DMS153 (cell line): ENCODE measurements at places on chromosomes 13 and 19.

GRCh38 chr13:28282451-28282850 lies 144.1 kb downstream of the PAN3 start:
- no peak for DNase-seq

DNA sequence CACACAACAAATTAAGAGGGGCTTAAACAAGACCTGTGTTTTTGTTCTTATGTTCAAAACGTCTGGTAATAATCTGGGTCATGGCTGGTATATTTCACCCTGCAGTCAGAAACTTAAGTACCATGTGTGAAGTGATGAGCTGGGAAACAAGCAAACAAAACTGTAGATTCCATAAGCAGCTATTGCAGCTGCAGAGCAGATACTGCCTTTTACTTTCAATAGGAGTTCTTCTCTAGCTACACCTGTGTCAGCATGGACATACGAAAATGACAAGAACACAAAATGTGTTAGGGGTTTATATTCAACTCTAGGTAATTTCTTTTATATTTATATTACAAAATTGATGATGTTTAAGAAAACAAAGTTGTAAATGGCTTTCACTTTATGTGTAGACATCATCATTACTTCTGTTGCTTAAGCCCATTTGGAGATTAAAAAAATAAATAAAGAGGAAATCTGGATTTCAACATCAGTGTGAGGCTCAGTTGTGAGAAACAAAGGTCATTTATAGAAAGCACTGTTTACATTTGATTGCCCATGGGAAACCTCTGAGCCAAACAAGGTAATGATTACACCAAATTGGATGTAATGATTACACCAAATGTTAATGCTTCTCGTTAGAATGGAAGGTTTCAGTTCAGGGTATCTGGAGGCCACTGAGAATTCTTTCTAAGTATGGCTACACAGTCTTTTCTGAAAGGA lies 451.0 kb upstream of the SLC10A2 start:
- DNase-seq = no peak

DNA sequence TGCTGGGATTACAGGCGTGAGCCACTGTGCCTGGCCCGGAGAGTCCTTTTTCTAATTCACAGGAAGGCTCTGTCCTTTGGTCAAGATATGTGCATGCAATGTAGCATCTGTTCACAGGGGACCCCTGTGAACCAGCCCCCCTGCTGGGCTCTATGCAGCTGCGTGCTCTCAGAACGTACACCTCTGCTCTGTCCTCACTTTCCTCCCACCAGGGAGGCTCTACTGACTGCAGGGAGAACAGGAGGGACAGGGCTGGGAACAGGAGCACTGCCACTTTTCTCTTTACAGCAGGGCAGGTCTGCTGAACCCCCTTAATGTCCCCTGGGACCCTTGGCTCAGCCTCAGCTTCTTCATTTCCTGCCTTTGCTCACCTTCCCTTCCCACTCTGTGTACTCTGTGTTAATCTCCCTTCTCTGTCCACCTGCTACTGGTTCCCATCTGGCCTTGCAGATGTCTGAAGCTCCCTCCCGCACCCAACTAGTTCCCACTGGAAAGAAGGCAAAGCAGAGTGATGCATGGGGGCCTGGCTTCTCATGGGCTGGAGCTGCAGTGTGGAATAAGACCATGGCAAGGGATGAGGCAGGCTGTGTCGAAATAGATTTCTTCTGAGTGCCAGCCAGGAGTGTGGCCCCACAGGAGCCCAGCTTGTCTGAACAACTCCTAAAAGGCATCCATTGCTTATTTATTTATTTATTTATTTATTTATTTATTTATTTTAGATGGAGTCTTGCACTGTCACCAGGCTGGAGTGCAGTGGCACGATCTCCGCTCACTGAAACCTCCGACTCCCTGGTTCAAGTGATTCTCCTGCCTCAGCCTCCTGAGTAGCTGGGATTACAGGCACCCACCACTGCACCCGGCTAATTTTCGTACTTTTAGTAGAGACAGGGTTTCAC lies 7.2 kb downstream of the ADGRE2 start:
- no peak for DNase-seq

DNA sequence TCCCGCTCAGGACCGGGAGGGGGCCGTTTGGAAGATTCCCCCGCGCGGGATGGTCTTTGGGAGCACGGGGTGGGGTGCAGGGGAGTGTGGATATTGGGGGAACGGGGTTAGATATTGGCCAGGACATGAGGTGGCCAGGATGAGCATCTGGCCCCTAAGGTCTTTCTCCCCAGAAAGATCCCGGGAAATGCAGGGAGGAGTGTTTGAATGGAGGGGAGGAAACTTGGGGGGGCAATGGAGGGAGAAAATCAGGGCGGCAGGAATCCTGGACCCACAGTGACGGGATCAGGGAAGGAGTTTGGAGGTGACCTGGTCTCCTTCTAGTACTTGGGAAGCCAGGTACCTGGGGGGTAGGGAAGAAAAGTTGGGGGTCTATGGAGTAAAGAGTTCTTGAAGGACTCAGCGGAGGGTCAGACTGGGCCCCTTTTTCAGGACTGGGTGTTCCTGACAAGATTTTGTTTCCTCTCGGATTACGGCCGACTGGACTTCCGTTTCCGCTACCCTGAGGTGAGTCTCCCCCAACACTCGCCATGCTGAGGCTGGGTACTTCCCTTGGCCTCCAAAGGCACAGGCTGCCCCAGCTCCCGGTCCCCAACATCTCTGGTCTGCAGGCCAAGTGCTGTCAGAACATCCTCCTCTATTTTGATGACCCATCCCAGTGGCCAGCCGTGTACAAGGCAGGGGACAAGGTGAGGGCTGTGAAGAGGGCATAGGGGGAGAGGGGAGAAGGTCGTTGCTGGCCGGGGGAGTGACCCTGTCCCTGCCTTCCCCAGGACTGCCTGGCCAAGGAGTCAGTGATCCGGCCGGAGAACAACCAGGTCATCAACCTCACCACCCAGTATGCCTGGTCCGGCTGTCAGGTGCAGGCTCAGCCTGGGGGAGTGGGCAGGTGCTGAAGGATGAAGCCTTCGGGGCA lies 989 bp downstream of the TMEM145 start:
- DNase-seq = no peak

DNA sequence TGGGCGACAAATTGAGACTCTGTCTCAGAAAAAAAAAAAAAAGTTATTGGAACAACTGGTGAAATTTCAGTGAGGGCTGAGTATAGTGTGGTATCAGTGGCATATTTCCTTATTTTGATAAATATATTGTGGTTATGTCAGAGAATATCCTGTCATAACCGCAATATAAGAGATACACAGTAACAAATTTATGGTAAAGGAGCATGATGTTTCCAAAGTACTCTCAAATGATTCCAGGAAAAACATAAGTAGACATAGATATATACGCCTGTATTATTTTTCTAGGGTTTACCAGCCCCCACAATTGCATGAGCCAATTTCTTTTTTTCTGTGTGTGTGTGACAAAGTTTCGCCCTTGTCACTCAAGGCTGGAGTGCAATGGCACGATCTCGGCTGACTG lies 5.7 kb upstream of the C5AR1 start:
- DNase-seq = no peak

DNA sequence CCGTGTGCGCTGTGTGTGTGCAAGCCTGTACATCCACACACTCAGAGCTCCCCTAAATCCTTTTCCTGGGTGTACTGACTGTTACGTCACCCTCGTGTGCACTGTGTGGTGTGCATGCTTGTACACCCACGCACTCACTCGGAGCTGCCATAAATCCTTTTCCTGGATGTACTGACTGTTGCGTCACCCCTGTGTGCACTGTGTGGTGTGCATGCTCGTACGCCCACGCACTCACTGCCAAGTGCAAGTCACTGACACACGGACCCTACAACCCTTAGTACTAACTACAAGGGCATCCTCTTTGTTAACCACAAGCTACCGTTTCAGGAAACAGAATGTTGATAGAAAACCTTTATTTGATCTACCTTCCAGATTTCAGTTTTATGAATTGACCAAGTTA lies 983.4 kb downstream of the EFNB2 start:
- no peak for DNase-seq

DNA sequence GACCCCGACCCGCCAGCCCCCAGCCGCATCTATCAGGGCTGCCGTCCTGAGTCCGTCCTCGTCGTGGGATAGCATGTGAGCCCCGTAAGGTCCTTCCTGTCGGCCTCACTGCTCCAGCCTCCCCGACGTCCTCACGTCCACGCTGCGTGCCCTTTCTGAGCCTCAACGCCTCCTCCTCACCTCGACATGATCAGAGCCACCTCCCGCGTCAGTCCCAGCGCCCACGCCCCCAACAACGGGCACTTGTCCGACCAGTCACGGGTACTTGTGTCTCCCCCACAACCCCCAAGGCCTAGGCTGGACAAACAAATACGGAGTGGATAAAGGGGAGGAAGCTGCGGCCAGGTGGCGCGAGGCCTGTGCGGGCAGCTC lies 665 bp downstream of the ZNF497 start:
- no peak for DNase-seq

DNA sequence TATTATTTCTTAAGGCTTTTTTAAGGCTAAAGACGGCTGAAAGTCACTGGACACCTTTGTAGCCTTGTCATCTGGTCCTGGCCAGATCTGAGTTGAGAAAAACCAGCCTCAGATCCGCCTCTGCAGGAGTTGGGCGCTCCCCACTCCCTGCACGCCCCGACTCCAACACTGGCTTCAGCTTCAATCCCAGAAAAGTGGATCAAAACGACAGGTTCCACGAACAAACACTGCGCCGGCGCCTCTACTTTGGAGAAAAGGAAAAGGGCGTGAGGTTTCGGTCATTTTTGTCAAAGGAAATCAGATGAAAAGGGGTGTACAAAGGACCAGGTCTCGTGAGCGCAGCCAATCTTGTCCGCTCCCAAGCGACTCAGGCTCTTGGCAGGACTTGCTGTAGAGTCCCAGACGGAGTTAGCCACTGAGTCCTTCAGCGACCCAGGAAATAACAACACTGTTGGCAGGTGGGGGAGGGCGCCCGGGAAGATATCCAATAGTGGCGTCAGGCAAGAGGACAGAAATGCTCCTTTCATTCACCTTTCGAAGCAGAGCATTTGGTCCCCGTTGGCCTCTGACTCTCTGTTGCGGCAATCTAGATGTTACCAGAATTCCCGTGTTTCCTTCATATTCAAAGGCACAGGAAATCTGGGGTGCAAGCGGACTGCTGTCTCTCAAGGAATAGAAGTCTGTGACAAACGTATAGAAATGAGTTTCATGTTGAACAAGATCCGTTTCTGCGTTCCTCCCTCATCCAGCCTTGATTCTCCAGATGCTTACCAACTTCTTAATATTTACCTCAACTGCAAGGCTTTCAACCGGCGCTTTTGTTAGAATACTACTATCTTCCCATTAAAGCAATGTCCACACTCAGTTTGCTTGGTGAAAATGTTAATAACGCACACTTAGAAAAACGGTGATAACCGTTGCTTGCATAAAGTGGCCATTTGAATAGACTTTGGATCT lies 1.8 kb upstream of the CCNA1 start:
- DNase-seq = no peak

GRCh38 chr13:91406619-91407018 lies 8.2 kb downstream of the GPC5 start:
- DNase-seq = peak; percentile 5

DNA sequence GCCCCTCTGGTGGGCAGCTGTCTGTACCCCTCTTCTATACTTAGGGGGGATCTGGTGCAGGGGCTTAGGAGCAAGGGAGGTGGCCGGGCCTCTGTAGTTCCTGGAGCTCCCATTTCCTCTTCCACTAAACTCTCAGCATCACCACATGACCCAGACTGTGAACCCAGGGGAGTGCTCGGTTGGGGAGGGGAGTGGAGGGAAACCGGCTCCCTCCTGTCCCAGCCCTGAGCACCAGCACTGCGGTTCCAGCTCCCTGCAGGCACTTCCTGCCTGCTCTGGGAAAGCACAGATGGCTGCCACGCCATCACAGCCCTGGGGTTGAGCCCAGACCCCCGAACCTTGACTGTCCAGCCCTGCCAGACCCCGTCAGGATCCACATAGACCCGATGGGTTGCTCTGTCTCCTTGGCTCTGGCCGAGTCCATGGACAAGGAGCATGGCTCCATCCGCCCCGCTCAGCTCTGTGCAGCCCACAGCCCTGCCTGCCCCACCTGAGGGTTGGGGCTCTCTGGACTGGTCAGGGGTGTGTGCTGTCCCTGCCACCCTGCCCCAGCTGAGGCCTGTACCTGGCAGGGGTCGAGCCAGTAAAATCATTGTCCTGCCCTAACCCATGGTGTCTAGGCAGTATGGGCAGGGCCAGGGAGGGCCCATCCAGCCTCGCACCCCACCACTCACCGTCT lies 36.0 kb upstream of the SLC7A10 start:
- DNase-seq = no peak

DNA sequence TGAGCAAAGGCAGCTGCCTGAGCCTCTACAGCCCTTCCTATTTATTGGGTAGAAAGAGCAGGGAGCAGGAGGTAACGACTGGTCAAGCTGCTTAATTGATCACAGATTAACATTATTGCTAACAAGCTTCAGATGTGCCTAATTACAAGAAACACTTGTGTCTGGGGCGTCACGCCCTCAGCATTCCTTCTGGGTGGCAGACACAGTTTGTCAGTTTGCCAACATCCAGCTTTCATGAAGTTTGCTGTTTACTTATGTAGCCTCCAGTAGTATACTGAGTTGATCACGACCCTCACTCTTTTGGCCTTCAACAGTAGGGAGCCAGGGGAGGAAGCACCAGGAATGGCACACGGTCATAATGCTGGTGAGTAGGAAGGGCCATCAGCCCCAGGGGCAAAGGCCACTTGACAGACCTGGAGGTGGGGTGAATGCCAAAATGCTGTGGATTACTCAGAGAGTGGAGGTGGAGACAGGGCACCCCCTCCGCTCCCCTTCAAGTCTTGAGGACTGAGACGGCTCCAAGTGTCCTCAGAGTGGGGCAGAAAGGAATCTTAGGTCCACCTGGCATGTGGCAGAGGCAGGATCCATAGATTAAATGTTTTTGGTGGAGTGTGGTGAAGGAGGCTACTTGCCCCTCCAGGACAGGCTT lies 34.9 kb upstream of the PSPC1 start:
- DNase-seq = no peak

GRCh38 chr13:31107109-31107508 lies 54.6 kb downstream of the HSPH1 start:
- no peak for DNase-seq

- no peak for DNase-seq
Observed at GRCh38 chr13:27054760-27055159, 116.9 kb downstream of the USP12 start.

GRCh38 chr19:13459351-13459750 lies 46.9 kb downstream of the CACNA1A start:
- DNase-seq = peak; percentile 2

GRCh38 chr13:39051157-39051556 lies 12.9 kb downstream of the NHLRC3 start:
- DNase-seq = peak; percentile 52

GRCh38 chr13:40341096-40341471 lies 325.4 kb downstream of the FOXO1 start:
- DNase-seq = no peak

DNA sequence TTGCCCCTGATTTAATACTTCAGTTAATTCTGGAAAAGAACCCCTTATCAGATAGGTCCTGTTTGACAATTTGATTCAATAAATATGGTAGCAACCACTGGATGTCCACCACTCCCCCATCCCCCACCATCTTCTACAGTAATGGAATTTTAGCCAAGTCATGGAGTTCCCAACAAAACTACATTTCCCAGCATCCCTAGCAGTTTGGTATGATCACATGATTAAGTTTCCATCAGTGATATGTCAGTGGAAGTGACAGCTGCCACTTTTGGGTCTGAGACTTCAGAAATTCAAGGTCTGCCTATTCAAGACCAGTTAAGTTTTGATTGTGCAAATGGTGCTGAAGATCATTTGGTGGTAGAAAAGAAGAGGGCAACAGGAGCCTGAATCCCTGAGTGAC lies 85.5 kb downstream of the CACNA1A start:
- DNase-seq = no peak

- no peak for DNase-seq
Observed at GRCh38 chr13:41006978-41007743, 12.0 kb downstream of the ELF1 start.

- peak; percentile 83 for DNase-seq
Observed at GRCh38 chr13:66835040-66835628, 395.0 kb downstream of the PCDH9 start.
